Stimulated activated CD8-positive, alpha-beta memory T cell treated with anti-CD3 and anti-CD28 coated beads, Interleukin-15, amount 100 ng/mL, for 24 hours (primary cell): ENCODE measurements at places on chromosomes 7 and 10.

DNA sequence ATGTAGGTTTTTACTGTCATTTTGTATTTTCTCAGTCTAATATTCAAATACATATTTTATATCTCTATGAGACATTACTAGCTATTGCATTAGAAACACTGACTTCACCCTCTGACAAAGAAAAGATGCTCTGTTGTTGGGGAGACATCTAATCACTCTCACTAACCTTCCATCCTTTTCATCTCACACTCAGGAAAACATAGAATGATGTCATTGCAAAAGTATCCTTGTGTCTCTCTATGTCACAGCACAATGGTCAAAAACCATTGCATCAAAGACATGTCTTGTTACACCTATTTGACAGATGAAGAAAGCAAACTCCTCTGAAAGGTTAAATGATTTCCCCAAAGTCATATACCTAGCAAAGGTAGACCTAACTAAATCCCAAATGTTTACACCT lies 231.3 kb upstream of the PTN start:
- DNase-seq: no peak

DNA sequence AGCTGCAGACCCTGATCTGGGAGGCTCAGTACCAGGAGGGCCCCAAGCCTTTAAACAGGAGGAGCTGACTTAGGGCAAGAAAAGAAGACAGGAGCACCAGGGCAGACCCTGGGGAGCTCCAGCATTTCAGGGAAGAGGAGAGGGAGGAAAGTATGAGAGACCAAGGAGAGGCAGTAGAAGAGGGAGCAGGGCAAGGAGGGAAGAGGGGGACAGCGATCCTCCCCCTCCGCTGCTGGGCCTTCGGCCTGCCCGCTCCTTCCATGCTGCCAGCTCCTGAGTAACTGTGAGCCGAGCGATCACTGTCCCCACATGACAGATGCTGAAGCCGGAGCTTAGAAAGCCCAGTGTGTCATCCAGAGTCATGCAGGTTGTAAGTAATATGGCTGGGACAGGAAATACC lies 65.9 kb downstream of the ALOX5 start:
- DNase-seq: no peak

- no peak for DNase-seq
These were observed 405.1 kb downstream of the CALN1 start for GRCh38 chr7:72007018-72007417.

- no peak for DNase-seq
These were observed 104.7 kb downstream of the SEPTIN7 start for GRCh38 chr7:35905555-35905954.

GRCh38 chr10:77537720-77538373 lies 99.8 kb downstream of the KCNMA1 start:
- no peak for DNase-seq

DNA sequence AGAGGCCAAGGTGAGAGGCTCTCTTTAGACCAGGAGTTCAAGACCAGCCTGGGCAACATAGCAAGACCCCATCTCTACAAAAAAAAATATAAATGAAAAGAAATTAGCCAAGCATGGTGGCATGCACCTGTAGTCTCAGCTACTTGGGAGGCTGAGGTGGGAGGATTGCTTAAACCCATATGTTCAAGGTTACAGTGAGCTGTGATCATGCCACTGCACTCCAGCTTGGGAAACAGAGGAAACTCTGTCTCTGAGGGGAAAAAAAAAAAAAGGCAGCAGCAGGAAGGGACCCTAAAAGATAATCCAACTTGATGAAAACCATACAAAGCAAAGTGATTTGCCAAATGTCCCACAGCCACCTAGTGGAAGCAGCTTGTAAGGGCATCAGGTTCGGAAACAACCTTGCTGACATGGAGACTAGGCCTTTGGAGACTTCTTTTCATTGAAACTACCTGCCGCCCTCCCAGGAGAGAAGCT lies 15.6 kb upstream of the PBLD start:
- no peak for DNase-seq

DNA sequence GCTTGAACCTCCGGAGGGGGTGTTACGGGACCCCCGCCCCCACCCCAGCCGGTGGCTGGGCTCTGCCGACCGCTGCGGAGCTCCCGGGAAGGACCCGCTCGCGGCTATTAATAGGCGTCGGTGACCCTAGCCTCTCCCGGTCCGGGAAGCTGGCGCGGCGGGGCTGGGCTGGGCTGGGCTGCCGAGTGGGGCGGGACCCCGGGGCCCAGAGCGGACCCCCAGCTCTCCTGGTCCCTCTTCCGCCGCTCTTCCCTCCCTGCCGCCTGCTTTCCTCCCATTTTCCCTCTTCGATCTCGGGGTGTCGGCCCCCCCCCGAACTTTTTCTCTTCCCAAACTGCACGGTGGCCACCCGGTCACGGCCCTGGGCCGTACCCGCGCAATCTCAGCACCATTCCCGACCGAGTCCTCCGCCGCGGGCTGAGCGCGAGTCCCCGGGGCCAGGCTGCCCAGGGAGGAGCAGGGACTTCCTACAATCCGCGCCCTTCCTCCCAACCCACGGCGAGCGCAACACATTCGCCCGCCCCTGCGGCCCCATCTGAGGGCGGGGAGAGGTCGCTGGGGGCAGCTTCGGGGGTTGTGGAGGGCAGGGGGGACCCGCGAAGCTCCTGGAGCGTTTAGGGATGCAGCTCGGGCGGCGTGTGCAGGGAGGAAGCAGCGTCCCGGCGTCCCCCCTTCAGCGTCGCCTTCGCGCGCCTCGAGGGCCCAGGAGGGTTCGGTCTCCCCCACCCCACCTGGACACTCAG lies 3.1 kb upstream of the ELFN1 start:
- DNase-seq: no peak

DNA sequence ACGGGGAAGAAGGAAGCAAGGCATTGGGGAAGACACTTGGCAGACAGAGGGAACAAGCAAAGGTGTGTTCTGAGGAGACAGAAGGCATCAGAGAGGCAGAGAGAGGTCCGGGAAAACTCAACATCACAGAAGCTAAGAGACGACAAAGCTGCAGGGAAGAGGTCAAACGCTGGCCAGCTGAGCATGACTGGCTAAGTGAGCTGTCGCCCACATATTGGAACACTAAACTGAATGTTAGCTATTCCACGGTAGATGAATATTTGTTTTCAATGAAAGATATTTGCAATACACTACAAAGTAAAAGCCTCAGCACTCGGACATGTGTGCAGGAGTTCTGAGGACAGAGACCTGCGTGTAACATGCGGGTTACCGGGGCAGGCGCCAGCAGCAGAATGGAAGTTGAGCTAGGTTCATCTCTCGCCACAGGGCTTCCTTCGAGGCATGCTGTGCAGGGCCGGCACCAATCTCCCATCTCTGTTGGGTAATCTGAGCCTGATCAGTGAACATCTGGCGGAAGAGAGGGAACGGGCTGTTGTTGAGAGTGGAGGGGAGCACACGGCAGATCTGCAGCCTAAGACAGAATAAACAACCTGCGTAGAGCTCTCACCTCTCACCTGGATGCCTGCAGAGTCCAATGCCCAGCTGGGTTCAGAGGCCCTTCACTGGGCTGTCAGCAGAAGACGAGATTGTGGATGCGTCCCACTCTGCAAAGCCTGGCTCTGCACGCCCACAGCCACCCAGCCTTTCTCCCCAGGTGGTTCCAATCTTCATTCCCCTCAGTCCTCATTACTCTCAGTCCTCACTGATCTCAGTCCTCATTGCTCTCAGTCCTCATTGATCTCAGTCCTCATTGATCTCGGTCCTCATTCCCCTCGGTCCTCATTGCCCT lies 35.9 kb downstream of the INSIG1 start:
- DNase-seq: no peak

DNA sequence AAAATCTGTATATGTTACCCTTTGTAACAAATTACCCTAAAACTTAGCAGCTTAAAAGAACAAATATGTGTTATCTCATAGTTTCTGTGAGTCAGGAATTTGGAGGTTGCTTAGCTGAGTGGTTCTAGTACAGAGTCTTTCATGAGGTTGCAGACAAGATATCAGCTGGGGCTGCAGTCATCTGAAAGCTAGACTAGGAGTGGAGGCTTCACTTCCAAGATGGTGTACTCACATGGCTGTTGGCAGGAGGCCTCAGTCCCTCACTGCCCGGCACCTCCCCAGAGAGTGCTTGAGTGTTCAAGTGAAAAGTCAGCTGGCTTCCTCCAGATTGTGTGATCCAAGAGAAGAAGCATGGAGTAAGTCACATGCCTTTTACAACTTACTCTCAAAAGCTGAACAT lies 16.9 kb upstream of the GGCT start:
- no peak for DNase-seq

DNA sequence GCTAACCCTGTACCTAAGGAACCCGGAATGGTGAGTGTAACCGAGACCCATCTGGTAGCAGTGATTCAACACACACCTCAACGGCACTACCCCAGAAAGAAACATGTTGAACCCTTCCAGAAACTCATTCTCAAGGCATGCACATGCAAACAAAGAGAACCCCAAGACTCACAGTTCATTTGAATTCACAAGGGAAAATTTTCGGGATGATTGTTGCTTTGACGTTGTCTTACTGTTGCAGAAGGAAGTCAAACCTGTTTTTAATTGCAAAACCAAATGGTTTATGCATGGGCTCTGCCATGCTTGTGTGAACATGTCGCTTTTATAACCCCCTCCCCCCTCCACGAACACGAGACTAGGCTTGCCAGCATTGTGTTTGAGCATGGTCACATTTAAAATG lies 539.7 kb downstream of the GATA3 start:
- no peak for DNase-seq

GRCh38 chr10:102713539-102713813 lies 721 bp downstream of the ARL3 start:
- no peak for DNase-seq

DNA sequence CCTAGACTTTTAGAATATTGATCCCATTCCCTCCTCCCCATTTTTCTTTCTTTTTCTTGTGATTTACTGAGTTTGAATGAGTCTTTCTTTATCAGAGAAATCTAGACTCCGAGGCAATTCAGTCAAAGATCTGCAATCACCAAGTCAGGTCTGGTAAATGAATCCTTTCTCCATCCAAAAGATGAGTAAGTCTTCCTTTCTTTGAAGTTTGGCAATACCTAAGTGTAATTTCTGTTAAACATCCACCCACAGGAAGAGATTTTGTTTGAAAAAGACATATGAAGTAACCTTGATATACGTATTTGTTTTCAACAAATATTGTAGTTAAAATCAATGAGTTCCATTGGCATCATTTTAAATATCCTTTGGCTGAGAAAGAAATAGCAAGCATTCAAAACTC lies 58.3 kb downstream of the SLC39A12 start:
- no peak for DNase-seq

DNA sequence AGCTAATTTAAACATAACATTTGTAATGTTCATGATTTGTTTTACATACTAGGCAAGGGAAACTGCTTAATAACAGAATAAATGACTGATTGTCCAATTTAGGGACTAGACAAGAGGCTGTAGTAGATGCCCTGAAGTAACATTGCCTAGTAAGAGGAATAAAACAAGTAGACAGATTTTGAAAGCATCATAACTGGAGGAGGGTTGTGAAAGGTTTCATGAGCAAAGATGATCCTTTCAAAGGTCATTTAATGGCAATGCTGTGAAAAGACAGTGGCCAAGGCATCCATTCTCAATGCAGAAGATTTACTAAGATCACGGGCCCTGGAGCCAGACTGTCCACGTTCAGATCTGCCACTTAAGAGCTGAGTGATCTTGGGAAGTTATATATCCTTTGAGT lies 44.8 kb upstream of the HHEX start:
- DNase-seq: no peak

DNA sequence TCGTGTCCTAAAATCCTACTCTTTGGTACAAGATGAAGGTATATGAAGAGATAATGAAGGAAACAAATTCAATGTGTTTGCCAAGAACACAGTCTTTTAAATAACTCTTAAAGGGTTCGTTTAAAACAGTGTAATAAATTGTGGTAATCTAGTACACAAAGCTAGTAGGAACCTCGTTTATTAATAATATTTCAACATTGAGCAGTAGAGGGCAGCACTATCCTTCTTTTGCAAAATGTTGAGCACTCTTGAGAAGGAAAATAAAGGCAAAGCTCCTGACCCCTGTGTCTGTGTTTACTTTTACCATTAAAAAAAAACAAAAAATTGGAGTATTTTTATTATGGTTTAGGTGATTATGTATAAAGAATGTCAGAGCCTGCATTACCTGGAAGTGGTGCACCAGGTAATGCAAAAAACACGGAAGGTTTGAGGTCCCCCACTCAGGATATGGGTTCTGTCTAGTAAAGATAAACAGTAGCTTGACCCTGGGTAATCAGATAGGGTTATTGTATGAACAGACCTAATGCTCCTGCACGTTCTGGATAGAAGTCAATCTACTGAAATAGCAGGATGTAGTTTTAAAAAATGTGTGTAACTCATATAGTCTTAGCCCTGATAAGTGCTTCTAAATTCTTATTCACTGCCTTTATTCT lies 5.7 kb upstream of the GOT1 start:
- no peak for DNase-seq

DNA sequence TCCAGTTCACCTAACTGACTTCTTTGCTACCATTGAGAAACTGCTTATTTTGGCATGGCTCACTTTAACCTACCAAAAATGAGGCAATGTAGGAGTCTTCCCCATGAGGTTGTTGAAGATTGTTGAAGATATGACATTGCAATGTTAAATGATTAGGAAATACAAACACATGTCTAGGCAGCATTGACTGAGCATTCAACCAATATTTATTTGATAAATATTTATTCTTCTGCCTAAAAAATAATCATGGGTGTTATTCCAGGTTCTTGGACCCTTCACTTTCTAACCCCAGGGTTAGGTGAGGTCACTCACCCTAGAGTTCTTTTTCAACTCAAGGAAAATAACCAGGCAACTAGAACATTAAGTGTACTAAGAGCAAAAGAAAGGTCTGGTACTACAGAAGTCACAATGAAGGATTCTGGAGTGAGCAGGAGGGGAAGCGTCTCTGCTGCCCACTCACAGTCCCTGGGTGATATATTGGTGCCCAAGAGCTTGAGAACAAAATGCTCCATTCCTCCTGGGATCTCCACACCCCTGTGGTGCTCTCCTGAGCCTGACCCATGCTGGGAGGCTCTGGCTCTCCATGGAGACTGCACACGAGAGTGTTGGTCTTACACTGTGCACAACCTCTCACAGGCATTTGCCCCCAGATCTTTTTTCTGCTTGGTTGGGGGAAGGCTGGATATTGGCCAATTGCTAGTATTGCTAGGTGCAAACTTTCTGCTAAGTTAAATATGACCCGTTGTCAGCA lies 123.4 kb downstream of the SPAG6 start:
- no peak for DNase-seq

- DNase-seq: no peak
These were observed 449.0 kb upstream of the IGFBP3 start for GRCh38 chr7:46369933-46370654.

DNA sequence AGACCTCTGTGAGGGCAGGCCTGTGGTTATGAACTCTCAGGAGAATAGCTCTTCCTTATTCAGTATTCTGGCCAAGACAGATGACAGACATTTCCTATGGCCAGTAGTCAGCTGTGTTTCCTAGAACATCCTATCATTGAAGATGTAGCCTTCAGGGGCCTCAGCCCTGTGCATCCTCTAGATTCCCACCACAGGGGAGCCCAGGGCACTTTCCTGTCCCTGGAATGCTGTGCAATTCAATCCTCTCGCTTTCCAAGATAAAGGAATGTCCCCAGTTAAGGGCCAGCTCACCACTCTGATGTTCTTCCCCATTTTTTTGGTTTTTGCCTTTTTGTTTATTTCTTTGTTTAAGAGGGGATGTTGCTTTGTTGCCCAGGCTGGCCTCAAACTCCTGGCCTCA lies 578.8 kb upstream of the C7orf33 start:
- DNase-seq: no peak

GRCh38 chr10:110343947-110344346 lies 39.2 kb upstream of the SMNDC1 start:
- DNase-seq: no peak

- DNase-seq: no peak
These were observed 125.6 kb downstream of the NT5C2 start for GRCh38 chr10:103067484-103067883.
